ENCODE measurements at places on chromosomes 1 and 21. TPM values are rescaled to one million over a fixed set of nuclear protein-coding genes. Genes with fewer than 3 reads are reported as not detected.

Gene CYP4A22
- not detected for total RNA-seq

- no peak for DNase-seq
Measured at GRCh38 chr21:40882192-40882915, 35.4 kb upstream of the DSCAM start.

DNA sequence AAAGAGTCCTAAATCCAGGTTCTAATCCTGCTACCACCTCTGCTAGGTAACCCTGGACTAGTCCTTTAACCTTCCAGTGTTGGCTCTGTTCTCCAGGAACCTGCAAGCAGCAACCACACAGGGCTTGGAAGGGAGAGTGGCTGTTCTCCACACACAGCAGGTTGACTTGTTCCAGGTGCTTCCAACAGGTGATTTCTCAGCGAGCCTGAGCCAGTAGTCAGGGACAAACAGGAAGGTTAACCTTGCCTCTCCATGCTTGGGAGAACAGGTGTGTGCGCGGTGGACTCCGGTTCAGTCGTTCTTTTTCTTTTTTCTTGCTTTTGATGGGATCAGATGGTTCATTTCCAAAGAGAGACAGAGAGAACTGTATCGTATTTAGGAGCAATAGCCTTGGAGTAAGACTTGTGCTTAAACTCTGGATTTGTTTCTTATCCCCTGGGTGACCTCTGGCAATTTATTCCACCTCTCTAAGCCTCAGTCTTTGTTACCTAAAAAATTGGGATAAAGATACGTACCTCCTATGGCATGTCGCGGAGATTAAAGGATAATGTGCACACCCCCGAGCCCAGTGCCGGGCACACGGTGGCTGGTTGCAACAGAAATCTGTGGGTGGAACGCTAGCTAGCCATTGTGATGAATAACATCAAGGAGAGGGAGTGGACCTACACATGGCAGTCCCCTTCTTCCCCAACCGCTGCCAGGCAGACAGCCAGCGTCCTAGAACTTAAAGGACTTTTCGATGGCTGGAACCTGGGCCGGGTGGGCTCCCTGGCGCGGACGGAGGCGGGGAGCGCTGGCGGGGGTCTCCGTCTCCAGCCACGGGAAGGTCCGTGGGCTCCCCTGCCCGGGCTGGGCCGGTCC lies 583 bp upstream of the CACHD1 start:
- DNase-seq = no peak

Gene F3
- total RNA-seq = 1.4 TPM

Gene PDE4B
- 45.6 TPM for total RNA-seq

DNA sequence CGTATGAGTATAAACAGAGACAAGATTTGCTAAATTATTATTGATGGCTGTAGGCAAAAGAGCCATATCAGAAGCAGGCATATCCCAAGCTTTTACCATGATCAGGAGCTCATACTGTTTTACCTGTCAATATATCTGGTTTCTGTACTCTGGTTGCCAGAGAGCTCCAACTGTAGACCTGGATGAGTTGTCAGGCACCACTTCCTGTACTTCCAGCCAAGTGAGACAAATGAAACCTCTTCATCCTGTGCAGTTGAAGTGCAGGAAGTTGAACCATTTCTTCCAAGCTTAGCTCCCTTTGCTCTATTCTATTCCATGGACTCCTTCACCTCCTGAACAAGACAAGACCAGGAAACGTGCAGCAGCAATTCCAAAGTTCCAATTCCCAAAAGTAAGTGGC lies 115.6 kb downstream of the ZNF281 start:
- no peak for DNase-seq

DNA sequence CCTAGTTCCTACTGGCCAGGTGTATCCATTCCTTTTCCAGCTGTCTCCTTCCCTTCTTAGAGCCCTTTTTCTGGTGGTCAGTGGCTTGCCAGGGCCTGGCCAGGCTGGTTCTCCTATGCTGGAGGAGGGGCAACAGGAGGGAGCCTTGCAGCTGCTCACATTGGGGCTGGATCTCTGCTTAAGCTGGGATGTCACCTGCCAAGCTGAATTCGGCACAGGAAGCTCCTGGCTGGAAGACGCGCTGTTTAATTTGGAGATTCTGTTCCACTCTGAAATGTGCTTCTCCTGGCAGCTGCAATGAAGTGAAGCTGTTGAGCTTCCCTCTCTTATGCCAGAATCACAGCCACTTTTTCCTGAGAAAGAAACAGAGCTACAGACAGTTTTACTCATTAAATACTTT lies 56.0 kb upstream of the POU3F1 start:
- no peak for DNase-seq

GRCh38 chr1:177209357-177209756 lies 38.6 kb downstream of the BRINP2 start:
- no peak for DNase-seq

DNA sequence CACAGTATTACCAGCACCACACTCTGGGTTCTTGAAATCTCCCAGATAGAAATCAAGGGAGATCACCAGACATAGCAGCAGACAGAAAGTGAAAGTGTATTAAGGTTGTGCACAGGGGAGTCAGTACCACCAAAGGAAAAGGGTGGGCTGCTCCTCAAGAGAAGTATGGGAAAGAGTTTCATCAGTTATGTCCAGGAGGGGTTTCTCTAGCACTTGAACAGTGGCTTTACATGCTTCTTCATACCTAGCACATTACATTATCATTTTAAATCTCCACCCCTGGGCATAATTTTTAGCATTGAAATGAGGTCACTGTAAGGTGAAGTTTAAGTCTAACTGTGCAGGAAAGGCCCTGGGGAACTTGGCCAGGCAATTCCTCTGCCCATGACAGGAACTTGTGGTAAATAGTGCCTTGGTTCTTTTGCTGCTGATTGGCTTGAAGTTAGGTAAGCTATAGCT lies 601.0 kb downstream of the NUF2 start:
- no peak for DNase-seq

DNA sequence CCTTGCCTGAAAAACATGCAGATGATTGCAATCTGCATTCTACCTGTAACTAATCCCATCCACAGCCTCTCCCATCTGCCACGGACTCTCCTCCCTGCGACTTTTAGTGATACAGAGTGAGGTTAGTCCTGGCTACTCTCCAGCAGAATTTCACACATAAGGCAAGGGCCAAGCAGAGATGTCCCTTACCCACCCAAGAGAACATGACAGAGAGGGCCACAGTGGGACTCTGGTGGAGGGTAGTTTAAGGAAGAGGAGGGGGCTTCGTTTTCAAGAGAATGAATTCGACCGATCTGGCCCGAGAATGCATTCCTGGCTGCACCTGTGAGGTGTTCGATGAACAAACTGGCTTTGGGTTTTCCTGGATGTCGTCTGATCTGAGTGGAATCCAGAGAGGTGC lies 87.5 kb upstream of the SIM2 start:
- no peak for DNase-seq

Gene KRTAP12-2
- not detected for total RNA-seq

DNA sequence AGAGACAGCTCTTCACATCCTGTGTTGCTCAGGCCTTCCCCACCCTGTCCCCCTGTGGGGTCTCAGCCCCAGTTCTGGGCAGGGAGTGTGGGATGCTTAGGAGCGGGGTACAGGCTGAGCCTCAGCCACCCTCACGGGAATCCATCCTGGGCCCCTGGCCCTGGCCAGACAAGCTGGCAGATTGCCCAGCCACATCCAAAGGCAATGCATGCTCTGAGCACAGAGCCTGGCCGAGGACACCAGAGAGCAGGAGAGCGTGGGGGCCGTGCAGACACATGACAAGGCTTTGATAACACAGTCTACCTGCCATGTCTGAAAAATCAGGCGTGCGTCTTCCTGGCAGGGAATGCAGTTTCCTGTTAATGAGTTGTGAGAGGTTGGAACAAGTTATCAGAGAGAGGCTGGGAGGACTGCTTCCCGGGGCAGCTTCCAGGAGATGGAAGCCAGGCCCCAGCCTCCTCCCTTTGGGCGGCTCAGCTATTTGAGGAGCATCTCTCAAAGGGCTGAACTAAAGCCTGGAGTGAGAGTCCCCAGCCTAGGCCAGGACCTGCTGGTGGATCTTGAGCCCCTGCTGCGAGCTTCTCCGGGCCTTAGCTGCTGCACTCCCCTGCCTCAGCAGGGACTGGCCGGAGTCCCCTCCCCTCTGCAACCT lies 72.2 kb upstream of the SELENON start:
- no peak for DNase-seq

DNA sequence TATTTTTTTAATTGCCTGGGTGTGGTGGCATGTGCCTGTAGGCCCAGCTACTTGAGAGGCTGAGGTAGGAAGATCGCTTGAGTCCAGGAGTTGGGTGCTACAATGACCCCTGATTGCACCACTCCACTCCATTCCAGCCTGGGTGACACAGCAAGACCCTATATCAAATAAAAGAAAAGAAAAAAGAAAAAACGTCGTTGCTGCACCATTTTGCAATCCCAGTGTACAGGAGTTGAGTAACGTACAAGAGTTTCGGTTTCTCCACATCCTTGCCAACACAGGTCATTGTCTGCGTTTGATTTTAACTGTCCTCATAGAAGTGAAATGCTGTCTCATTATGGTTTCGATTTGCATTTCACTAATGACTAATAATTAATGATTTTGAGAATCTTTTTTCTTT lies 7.9 kb downstream of the ZNF684 start:
- no peak for DNase-seq

DNA sequence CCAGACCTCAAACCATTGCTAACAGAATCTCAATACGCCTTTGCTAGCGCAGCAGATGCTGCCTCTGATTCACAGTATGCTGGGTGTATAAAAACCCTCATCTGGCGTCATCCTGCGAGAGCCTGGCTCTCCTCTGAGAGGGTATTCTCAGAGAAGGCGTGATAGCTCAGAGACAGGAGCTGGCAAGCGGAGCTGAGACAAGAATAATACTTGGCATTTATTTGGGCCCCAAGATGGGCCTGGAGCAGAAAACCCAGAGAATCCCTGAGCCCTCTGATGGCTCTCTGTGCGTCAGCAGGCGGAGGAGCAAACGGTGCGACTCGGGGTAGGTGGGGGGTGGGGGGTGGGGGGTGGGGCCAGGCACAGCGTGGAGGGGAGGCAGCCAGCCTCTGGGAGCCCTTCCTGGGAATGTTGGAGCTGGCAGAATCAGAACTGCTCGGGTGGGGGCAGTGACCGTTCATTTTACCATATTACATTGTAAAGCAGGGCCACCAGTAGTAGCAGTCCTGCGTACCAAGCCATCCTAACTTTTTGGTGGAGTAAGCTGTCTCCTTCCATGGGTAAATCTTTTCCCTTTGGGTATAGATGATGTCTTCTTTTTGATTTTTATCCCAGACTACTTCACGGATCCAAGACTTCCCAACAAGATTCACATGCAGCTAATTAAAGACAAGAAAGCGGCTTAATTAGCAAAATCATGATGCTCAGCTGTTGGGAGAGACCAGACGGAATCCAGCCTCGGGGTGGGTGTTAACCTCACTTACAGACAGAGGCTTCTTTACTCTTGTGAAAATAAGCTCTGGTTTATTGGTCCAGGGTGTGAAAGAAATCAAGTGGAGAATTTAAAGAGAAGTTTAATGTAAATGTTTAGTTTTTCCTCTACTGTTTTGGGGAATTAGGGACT lies 7.1 kb downstream of the RIIAD1 start:
- no peak for DNase-seq

DNA sequence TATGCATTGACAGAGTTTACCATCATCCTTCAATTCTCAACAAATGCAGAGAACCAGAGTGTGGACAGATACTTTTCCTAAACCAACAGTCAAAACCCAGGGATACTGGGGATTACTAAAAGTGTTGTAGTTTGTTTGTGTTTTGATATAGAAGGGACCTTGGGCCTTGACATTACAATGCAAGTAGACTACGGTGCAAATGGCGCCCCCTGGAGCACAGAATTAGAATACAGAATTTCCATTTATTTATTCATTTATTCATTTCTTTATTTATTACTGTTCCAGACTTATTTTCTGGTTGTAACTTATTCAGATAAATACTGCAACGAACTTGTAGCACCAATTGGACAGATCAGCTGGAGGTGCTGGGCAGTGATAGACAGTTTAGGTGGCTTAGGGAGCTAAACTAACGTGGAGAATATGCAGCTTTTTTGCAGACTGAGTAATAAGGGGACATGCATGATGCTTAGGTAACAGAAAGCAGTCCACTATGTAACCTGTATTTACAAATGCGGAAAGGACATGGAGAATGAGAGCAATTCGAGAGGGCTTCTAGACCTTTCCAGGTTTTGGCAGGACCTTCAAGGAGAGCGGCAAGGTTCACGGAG lies 42.6 kb downstream of the KIRREL1 start:
- no peak for DNase-seq

GRCh38 chr1:50257940-50258685 lies 149.4 kb downstream of the ELAVL4 start:
- no peak for DNase-seq

- no peak for DNase-seq
Measured at GRCh38 chr21:19461481-19462205, 1058.1 kb upstream of the TMPRSS15 start.

Gene PSRC1
- 9.7 TPM for total RNA-seq

- DNase-seq = no peak
Measured at GRCh38 chr1:17816511-17816910, 61.4 kb downstream of the ACTL8 start.

DNA sequence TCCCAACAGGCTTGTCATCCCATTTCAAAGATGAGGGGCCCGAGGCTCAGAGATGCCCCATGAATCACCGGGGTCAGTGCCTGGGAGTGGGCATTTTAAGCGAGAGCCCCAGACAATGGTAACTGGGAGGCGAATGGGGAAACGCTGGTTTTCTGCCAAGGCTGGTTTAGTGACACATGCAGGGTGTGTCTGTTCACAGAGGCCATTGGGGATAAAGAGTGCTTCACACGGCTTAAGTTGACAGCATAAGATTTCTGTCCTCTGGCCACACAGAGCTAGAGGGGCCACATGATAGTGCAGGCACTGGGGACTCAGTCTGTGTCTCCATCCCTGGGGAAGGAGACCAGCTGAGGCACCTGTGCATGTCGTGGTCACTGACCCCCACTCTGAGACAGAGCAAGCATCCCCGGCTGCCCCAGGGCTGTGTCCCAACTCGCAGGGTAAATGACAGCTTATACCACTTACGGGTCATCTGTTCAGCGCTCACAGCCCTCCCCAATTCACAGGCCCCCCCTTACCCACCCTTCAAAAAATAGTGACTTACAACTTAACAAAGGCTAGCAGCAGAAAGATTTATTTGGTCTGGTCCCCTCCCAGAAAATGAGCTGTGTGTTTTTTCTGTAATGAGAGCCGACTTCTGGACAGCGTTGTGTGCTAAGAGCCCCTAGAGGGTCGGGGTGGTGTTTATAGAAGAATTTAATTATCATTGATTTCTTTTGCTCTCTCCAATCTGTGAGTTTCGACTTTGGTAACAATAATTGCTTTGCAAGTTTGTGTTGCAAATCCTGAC lies 34.9 kb upstream of the ARHGEF16 start:
- DNase-seq = no peak

- no peak for DNase-seq
Measured at GRCh38 chr1:231485029-231485784, 43.3 kb upstream of the TSNAX start.

Gene NEGR1
- 2.9 TPM for total RNA-seq

Gene ZYG11A
- 0.18 TPM for total RNA-seq

DNA sequence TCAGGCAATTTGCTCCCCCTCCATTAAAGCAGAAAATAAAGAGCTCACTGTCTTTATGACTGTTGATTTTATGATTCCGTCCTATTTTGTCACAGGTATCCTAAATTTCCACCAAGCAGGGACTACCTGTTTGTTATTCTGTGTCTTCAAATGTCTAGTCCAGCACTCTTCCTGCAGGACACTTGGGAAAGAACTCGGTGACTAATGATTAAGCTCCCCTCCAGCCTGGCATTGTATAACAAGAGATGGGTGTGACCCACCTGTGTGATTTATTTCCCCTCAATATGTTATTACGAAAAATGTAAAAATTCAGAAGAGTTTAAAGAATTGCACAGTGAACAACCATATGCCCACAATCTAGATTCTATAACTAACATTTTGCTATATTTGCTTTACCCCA lies 42.9 kb upstream of the LRRN2 start:
- no peak for DNase-seq

- DNase-seq = no peak
Measured at GRCh38 chr1:44496541-44497171, 91.6 kb downstream of the RNF220 start.
